ENCODE measurements at places on chromosomes 6 and 20.

- no peak for DNase-seq
Measured at GRCh38 chr20:25508083-25508770, 77.1 kb downstream of the NINL start.

- DNase-seq, result no peak
Measured at GRCh38 chr6:127302728-127303660, 36.3 kb downstream of the RNF146 start.

- DNase-seq, result no peak
Measured at GRCh38 chr6:5126214-5126613, 41.1 kb downstream of the PPP1R3G start.

- DNase-seq, result no peak
Measured at GRCh38 chr6:107083921-107084320, 31.4 kb downstream of the BEND3 start.

GRCh38 chr20:53870426-53871315 lies 199.7 kb downstream of the BCAS1 start:
- DNase-seq, result no peak

- DNase-seq, result no peak
Measured at GRCh38 chr6:139433631-139434419, 59.4 kb upstream of the CITED2 start.

DNA sequence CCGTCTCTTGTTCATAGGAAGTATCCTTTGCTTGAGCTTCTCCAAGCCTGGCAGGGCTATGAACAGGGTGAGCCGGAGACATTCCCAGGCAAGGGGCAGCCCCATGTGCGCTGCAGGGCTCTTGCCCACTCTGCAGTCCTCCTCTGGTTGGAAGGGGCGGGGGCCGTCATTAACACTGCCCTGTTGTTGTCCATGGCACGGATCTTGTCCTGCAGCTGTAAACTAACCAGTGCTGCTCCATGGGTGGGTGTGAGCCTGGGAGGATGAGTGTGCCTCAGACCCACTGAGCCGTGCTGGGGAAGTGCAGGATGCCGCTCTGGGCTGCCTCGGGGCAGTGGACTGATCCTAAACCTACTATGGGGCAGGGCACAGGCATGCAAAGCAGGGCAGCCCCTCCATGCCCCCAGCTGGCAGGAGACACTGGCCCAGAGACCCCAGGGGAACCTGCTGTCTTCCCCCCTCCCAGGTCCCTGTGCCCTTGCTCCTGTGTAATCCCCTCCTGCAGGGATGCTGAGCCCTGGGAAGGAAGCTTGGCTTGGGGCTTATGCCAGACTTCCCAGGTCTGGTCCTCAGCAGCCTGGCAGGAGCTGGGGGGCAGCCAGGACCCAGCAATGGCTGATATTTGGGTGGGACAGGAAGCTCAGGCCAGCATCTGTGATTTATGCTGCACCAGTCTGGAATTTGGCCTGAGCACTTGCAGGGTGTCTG lies 8.5 kb downstream of the EBF4 start:
- DNase-seq, result no peak

DNA sequence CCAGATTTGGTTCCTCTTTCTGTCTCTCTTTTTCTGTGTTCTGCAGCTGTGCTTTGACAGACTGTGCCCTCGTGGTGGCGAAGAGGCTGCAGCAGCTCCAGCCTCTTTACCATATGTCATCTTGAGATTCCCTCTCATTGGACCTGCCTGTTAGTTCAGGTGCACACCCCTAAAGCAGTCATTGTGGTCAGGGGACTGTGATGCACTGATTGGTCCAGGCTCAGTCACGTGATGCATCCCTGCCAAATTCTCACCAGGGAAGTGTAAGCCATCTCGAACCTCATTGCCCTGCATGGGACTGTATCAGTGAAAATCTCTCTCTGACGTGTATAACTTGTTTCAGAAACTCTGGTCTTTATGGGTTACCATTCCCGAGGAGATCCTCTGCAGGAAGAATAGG lies 160.3 kb downstream of the EYA2 start:
- no peak for DNase-seq

GRCh38 chr6:147136057-147136456 lies 68.2 kb upstream of the STXBP5 start:
- no peak for DNase-seq

Data from stimulated activated CD4-positive, alpha-beta T cell treated with anti-CD3 and anti-CD28 coated beads, Interleukin-1b, Interleukin-23, amount 100 ng/mL, for 24 hours (primary cell).